ENCODE measurements at places on chromosomes 4 and X.

GRCh38 chrX:132738951-132739350 is 219.5 kb downstream of the HS6ST2 start:
- DNase-seq = no peak

- no peak for DNase-seq
Measured at GRCh38 chrX:80511969-80512760, 91.9 kb downstream of the TENT5D start.

DNA sequence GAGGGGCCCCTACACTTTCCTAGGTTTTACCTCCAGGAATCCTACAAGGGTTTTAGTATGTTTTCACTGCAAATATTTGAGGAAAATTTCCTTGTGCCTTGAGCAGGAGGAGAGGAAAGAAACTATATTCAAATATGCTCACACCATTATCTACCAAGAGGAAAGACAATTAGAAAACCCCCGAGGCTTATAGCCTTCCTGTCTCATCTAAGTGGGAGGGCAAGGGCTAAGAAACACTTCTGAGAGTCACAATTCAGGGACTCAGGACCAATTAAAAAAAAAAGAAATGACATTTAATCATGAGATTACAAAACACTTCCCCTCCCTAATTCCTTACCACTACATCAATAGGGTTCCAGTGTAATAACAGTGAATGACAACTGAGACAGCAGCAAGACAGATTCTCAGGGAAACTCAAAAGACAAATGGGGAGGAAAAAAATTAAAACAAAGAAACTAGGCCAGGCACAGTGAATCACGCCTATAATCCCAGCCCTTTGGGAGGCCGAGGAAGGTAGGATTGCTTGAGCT is 45.6 kb downstream of the ATRX start:
- no peak for DNase-seq

DNA sequence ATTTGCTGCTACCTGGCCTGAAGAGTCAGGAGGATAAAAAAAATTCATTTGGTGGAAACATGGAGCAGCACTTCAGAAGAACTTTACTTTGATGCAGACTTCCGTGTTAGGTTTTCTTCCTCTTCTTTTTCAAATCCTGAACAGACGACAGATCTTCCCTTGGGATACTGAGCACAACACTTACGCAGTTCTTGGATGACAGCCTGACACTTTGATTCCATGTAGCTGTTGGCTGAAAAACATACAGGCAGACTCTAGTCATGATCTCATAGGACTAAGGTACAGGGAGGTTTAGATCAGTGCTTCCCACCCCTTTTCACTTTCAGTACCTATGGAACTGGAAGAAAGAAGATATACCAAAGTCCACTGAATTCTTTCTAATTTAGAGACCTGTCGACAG is 9.2 kb downstream of the CMC4 start:
- no peak for DNase-seq

DNA sequence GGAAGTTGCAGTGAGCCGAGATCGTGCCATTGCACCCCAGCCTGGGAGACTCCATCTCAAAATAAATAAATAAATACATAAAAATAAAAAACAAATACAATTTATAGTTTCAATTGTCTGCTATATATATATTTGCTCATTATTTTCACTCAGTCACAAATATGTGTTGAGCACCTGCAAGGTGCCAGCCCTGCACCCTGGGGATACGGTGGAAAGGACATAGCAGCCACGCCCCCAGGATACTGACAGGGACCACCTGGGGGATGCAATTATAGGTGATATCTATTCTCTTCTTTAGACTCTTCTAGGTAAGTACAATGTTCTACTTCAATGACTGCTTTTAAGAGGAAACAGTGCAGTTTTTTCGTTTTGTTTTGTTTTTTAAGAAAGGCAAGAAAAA is 85.0 kb downstream of the JAKMIP1 start:
- no peak for DNase-seq

DNA sequence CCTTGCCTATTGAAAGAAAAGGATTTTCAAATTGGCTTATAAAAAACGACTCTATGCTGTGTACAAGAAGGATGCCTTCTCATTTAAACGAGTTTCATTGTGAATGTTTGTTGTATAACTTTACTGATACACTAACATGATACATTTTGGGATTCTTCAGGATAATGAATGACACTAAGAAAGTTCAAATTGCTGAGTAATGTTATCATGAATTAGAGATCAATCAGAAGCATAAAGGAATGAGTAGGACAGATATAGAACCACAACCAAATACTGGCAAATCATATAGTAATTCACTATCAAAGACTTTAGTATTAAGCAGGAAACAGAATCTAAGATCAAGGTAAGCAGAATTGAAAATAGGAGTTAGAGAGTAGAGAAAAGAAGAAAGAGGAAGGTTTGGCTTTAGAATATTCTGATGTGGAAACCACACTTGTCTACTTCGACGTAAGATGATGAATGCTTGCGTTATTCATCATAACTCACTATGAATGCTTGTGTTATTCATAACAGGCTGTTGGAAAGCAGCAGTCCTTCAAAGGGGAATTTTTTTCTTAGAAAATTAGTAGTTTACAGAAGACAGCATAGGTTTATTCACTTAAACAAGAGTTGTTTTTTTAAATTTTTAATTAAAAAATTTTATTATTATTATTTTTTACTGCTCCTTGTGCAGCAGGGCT is 13.4 kb downstream of the CCDC158 start:
- no peak for DNase-seq

GRCh38 chr4:73447671-73448070 is 11.7 kb downstream of the AFP start:
- DNase-seq = no peak

GRCh38 chrX:118254611-118255010 is 91.3 kb upstream of the WDR44 start:
- DNase-seq = no peak

GRCh38 chr4:26223155-26223554 is 97.7 kb upstream of the RBPJ start:
- DNase-seq = no peak

GRCh38 chrX:43958529-43958928 is 14.7 kb downstream of the NDP start:
- peak; percentile 58 for DNase-seq

- DNase-seq = no peak
Measured at GRCh38 chrX:132023896-132024386, 839 bp downstream of the STK26 start.

DNA sequence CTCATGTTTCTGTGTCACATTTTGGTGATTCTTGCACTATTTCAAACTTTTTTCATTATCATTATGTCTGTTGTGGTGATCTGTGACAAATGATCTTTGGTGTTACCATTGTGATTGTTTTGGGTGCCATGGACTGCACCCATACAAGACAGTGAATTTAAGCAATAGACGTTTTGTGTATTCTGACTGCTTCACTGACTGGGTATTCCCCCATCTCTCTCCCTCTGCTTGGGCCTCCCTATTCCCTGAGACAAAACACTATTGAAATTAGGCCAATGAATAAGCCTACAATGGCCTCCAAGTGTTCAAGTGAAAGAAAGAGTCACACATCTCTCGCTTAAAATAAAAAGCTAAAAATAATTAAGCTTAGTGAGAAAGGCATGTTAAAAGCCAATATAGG is 60.2 kb downstream of the BANK1 start:
- DNase-seq = no peak

- DNase-seq = peak; percentile 70
Measured at GRCh38 chr4:17066972-17067371, 168.5 kb upstream of the LDB2 start.

DNA sequence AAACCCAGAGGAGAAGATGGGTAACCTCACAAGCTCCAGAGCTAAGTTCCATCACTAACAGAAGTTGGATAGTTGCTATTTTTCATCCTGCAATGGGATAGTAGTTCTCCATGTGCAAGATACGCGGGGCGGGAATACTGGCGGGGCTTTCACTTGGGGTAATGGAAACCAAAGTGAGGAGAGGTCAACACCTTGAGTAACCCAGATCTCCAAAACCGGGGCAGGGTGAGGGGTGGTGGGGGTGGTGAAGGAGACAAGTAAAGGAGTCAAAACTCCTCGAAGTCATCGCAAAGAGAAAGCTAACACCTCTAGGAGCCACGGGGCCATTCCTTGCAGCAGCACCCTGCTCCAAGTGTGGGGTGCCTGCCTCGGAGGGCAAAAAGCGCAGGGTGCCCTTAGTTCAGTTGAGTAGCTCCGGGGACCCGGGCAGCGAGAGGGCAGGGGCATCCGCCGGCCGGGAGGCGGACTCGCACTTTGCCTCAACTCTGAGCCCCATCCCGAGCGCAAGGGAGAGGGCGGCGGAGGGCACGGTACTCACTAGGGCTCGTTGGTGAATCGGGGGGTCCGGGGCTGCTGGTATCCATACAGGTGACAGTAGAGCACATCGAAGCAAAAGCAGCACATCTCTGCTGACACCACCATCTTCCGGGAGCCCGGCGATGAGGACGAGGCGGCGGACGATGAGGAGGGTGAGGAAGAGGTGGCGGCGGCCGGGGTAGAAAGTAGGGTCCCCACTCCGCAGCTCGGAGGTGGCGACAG is 645 bp downstream of the AMMECR1 start:
- no peak for DNase-seq

DNA sequence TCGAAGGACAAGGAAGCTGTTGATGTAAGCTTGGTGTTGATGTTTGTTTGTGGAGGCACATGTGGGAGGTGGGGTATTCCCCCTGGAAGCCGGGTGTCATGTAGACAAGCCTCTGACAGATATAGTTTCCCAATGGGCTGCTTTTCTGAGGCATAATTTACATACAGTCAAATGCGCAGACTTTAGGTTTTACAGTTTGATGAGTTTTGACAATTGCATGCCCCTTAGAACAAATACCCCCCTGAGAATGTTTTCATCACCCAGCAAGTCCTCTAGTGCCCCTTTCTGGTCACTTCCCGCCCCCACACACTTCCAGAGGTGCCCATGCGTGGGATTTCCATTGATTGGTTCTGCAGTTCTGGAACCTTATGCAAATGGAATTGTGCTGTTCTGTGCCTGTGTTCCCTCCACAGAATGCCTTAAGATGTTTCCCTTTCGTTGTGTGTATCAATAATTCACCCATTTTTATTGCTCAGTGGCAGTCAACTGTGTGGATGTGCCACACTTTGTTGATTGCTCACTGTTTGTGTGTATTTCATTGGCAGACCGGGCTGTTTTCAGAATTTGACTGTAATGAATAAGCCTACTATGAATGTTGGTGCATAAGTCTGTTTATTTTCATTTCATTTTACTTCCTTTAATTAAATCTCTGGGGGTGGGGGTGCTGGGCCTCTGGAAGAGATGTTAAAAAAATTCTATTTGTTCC is 8.5 kb downstream of the EVC start:
- DNase-seq = no peak

DNA sequence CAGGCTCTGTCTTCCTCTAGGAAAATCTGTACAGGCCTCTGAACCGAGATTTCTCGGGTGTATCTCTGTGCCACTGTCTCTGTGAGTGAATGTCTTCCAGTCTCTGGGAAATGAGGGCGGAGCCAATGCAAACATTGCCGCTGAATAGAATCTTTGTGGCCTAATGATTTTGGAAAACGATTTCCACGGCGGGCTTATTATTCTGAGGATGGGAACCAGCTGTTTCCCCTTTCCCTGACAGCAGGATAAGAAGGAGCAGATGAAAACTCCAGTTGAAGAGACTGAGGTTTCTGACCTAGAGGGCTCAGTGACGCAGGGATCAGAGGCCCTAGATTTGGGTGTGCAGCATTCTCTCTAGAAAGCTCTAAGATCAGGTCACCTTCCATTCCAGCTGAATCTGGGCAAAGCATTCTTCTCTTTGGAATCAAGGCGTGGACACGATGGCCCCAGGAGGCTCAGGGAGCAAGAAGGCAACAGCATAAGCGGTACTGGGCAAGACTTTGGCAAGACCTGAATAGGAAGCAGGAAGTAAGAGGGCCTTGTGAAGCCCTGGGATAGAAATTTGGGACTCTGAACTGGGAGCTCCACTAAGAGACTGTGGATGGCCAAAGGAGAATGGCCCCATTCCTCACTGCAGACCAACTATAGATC is 47.3 kb downstream of the PJA1 start:
- no peak for DNase-seq

- no peak for DNase-seq
Measured at GRCh38 chr4:61752617-61753016, 552.5 kb downstream of the ADGRL3 start.

DNA sequence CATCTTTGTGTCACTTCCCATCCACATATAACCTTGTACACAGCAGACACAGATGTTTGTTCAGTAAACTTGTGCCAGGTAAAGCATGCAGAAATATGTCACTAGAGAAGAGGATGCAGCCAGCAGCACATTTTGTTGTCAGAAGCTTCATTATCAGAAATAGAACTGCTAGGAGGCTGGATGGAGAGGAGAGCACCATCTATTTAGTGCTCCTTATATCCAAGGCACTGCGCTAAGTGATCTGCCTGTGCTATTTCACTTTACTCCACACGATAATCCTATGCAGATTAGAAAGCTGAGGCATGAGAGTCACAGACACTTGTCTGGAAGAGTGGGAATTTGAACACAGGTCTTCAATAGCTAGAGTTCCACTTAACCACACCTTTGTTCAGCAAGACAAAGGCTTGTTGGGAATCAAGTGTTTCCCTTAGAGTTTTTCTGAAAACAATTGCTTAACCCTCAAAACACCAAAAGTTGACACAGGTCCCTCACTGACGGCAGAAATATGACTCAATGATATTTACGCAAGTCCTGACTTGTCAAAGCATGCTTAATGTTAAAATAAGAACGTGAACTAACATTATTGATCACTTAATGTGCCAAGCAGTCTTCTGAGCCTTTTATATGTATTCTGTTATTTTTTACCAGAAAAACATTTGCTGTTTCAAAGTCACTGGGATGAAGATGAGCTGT is 1.2 kb upstream of the QDPR start:
- DNase-seq = no peak

DNA sequence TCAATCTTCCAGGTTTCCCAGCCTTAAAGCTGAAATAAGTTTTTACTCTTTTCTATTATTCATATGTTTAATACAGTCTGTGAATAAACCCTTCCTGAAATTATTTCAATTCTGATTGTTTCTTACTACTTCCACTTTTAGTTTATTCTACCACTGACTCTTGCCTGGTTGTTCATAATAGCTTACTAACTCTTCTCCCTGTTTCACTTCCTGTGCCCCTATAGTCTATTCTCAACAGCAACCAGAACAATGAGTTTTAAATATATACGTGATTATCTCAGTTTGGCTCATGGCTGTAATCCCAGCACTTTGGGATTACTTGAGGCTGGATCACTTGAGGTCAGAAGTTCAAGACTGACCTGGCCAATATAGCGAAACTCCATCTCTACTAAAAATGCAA is 408.0 kb upstream of the SPOCK3 start:
- DNase-seq = no peak

GRCh38 chr4:16196482-16197393 is 29.5 kb downstream of the TAPT1 start:
- DNase-seq = peak; percentile 45

GRCh38 chrX:124223524-124223923 is 108.9 kb upstream of the TEX13D start:
- DNase-seq = no peak

GRCh38 chr4:134089885-134090284 is 111.7 kb downstream of the PABPC4L start:
- DNase-seq = no peak
